Endothelial cell of umbilical vein (primary cell): ENCODE measurements at places on chromosomes 3 and 15. TPM values are rescaled to one million over a fixed set of nuclear protein-coding genes. Genes with fewer than 3 reads are reported as not detected.

GRCh38 chr3:95343228-95343627 is 1280.4 kb downstream of the NSUN3 start:
- no peak for DNase-seq

Gene PLA2G4D
- not detected in 2 replicates for polyA plus RNA-seq

DNA sequence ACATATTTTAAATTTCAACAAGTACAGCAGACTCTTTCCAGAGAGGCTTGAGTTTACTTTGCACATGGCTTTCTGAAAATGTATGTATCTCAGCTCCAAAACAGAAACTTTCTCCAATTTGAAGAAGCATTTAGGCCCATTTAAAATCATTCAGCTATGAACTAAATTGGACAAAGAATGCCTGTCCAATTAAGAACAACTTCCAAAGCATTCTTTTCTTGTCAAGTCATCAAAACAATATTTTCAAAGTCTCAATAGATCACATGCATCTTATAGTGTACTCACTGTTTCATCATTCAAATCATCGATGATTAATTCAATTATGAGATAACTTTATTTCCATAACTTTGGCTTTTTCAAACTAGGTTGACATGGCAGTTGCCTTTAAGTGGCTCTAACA is 95.2 kb downstream of the KBTBD8 start:
- DNase-seq = no peak

DNA sequence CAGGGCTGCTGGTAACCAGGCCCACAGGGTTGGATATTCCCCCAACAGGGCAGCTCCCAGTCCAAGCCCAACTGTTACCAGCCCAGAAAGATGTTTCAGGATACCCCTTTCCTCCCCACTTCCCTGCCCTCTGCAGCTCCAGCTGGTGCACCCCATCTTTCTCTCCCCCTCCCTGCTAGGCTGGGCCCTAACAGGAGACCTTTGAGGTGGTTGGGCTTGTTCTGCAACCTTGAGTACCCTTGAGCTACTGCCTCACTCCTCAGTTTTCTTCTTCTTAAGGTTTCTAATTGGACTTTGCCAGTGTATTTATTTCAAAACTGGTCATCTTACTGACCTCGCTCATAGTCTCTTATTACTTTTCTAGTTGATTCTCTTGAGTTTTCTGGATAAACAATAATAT is 16.9 kb upstream of the INSYN1 start:
- no peak for DNase-seq

- no peak for DNase-seq
Measured at GRCh38 chr3:167246252-167246651, 133.8 kb downstream of the ZBBX start.

DNA sequence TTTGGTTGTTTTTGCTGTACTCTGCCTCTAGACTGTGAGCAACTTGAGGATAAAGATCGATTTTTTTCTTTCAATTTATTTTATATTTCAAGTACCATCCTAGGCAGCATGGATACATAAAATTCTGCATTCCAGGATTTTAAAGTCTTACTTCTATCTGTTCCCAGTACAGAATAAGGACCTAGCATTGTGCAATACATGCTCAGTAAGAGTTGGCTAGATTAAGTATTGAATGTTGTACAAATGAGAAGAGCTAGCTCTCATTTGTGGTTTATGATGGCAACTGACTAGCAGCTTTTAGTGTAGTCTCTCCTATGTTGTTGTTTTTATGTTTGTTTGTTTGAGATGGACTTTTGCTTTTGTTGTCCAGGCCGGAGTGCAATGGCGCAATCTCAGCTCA is 222.7 kb downstream of the TP63 start:
- DNase-seq = no peak

GRCh38 chr3:66481071-66482017 is 19.5 kb downstream of the LRIG1 start:
- no peak for DNase-seq

DNA sequence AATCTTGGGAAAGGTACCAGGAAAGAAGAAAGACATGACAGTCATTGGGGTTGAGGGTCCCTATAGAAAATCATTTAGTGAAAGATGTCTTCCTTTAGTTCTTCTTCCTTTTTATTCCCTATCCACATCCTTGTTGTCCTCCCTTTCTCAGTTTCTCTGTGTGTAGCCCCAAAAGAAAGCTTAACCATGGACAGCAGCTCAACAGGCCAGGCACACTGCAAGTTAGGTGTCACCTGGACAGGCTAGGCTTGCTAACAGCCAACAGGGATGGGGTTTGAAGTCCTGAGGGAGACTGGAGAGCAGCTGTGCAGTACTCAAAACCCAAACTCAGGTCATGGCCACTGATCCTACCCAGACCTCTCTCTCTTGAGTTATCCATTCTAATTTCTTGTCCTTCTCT is 543.1 kb downstream of the TUSC7 start:
- DNase-seq = no peak

- no peak for DNase-seq
Measured at GRCh38 chr3:108736821-108737220, 20.4 kb downstream of the RETNLB start.

DNA sequence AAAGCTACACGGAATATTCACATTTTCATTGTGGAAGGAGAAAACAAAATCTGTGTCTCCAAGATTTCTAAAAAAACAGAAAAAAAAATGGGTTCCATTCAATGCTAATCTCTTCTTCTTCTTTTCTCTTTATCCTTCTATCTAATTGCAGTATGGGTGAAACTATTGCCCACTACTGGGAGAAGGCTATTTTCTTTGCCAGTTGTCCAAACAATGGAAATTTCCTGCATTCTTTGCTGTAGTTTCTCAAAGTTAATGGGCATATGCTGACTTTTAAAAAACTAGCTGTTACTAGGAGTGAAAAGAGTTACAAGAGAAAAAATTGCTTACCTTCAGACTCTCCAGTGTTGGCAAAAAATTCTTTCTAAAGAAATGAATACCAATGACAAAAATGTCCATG is 179.3 kb upstream of the ANKRD28 start:
- no peak for DNase-seq

GRCh38 chr3:78881501-78881900 is 886.3 kb downstream of the ROBO1 start:
- no peak for DNase-seq

- no peak for DNase-seq
Measured at GRCh38 chr3:134857356-134857755, 62.3 kb downstream of the EPHB1 start.

DNA sequence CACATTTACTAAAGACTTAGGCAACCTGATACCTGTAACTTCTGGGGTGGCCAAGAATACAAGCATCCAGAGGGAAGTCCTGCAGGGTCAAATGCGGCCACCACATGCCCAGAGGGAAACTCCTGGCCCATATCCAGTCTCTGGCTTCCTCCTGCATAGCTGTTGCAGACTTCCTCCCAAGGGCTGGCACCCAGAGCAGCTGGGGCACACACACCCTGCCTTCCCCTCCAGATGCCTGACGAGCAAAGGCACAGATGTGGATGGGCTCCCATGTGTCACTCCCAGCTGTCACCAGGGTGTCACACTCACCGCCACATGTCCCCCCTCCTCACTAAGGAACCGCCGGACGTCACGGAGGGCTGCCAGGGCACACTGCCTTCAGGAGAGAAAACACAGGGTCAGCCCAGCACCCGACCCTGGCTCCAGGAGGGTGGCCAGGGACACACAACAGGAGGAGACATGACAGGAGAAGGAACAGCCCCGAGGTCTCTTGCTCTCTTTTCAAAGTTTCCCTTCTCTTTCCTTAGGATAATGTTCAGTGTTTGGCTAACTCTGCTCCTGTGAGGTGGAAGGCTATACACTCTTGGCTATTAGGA is 13.2 kb downstream of the PFKFB4 start:
- DNase-seq = peak; percentile 28
